NCI-H2227 treated with DMSO at 0.1 percent for 48 hours (cell line): ENCODE measurements at places on chromosomes 3 and 15.

DNA sequence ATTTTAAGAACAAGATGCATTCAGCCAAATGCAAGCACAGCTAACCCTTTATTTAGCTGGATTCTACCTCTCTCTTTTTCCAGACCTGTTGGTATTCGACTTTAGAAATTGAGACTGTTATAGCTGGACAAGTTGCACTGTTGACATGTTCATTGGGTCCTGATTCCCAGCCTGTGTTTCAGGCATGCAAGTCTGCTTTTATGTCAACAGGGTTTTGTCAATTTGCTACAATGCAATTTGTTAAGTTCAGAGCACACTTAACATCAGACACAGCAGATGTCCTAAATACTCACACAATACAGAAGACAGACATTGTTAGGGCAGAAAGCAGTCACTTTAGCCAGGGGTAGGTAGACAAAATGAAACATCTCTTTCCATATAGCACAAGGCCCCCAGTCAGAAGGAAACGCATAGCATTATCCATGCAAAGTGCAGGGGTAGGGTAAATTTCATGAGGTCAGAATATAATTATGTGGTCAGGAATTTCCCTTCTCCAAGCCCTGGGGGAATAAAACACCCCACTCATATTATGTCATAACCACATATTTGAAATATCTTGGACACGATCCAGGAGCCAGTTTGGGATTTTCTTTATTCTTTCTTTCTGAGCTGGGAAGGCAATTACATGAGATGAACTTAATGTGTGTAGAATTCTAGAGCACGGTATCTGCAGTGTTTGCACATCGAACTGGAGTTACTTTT, 504.1 kb downstream of the NTRK3 start:
- no peak for DNase-seq

DNA sequence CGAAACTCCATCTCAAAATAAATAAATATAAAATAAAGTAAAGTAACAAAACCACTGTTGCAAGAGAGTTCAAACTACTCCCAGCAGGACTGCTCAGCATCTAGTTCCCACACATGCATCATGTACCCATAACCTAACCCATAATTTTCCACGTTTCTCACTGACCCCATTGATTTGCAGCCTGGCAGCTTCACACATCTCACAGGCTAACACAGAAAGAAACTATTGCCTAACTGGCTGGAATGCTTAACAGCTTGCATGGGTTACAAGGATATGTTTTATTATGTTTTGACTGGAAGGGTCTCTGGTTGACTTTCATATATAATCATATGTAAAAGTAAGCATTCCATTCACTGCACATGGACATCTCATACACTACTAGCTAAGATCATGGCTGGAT, 55.6 kb upstream of the TBC1D23 start:
- peak; percentile 17 for DNase-seq

DNA sequence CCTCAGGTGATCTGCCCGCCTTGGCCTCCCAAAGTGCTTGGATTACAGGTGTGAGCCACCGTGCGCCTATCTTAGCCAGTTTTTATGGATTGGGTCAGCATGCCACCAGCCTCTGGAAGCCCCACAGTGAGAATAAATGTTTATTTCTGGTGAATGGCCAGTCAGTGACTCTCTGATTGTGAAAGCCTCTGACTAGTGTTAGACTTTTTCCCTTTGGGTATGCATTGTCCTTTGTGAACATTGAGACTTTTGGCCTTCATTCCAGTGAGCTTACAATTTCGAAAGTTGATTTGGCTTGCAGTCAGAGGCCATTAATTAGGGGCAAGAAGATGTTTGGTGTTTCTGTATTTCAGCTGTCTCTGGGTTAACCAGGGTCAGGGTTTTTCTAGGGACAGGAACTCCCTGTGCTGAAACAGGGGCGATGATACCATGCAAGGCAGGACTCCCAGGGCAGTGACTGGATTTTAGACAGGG, 274.5 kb upstream of the C2CD4B start:
- DNase-seq: no peak

- DNase-seq: no peak
Observed at GRCh38 chr15:42120285-42120684, 25.9 kb upstream of the PLA2G4D start.

GRCh38 chr3:190499122-190499521, 14.8 kb upstream of the IL1RAP start:
- DNase-seq: no peak

- DNase-seq: no peak
Observed at GRCh38 chr3:99430348-99431134, 207.9 kb upstream of the COL8A1 start.

GRCh38 chr15:59571606-59572005, 40.0 kb upstream of the GCNT3 start:
- DNase-seq: no peak

DNA sequence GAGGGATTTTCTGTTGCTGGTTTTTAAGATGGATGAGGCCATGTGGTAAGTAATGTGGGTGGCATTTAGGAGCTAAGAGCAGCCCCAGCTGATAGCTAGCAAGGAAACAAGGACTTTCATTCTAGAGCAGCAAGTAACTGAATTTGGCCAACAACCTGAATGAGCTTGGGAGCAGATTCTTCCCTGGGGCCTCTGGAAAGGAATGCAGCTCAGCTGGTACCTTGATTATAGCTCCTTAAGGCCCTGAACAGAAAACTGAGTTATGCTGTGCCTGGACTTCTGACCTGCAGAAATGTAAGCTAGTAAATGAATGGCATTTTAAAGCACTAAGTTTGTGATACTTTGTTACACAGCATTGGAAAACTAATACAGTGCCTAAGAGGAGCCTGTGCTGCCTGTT, 565.5 kb downstream of the PDCD6IP start:
- no peak for DNase-seq

DNA sequence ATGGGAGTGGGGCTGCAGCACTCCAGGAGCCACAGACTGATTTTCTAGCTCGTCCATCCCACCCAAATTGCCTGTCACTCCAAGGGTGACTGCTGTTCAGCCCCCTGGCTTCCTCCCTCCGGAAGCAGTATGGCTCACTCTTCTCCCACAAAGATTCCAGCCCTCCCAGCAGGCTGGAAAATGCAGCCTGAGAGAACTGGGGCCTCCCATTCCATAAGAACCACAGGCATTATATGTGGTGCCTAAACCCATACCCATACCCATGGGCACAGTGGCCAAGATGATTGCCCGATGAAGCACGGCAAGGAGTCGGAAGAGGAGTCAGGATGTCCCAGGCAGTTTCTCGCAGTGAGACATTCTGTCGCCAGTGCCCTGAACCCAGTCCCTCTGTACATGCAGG, 6.0 kb upstream of the VILL start:
- no peak for DNase-seq

DNA sequence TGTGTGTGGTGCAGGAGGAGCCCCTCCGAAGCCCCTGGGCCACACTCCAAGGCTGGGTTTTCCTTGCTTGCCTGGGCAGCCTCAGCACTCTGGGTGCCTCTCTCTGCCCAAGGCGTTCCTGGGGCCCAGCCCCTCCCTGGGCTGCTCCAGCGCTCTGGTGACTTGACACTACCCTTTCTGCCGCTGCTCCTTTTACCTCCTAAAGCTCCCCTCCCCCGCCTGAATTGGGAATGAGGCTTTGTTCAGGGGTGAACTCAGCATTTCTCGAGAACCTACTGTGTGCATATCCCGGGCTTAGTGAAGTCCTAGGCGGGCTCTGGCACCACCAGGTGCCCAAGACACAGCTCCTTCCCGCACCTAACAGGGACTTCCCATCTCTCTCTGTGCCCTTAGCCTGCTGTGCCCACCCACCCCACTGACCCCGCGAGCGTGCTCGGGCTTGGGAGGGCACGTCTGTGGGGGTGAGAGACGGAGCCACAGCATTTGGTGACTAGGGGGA, 1.2 kb upstream of the BAHD1 start:
- no peak for DNase-seq

GRCh38 chr15:30958219-30958618, 33.2 kb downstream of the MTMR10 start:
- no peak for DNase-seq

- no peak for DNase-seq
Observed at GRCh38 chr3:178562143-178562946, 26.1 kb downstream of the KCNMB2 start.

DNA sequence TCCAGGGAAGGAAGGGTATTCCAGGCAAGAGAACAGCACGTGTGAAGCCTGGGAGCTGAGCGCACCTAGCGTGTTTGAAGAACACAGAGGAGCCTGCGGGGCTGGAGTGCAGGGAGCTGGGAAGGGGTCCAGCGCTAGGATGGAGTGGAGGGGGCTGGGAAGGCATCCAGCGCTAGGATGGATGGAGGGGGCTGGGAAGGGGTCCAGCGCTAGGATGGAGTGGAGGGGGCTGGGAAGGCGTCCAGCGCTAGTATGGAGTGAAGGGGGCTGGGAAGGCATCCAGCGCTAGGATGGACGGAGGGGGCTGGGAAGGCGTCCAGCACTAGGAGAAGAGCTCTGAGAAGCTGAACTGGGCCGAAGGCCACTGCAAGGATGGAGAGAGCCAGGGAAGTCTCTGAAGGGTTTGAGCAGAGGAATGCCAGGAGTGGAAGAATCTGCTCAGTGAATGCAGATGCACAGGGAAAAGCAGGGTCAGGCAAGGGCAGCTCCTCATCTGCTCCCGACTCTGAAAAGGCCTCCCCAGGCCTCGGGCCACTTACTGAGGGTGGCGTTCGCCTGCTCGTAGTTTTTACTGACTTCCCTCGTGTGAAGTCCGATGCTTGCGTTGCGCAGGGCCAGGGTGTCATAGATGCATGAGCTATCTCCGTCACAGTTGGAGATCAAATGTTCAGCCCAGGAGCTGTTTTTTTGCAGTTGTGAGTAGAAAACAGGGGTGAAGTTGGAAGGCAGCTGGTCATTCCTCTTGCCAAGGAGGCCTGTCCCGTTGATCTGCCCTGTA, 39.8 kb downstream of the MUC20 start:
- no peak for DNase-seq

DNA sequence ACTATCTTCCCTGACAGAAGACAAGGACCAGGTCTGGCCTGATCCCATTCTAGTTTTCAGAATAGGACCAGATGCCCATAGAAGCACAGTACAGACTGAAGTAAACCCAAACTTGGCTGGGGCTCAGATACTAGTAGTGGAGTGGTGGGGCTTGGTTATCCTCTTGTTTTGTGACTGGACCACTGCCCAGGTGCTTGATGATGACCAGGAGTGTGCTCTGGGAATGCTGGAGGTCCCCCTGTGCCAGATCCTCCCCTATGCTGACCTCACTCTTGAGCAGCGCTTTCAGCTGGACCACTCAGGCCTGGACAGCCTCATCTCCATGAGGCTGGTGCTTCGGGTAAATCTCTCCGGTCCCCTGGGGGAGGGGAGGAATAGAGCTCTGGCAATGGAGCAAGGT, 36.3 kb downstream of the ESYT3 start:
- no peak for DNase-seq

- DNase-seq: no peak
Observed at GRCh38 chr3:86800116-86800515, 190.8 kb downstream of the VGLL3 start.

- DNase-seq: no peak
Observed at GRCh38 chr15:100934726-100935125, 15.6 kb downstream of the LRRK1 start.

DNA sequence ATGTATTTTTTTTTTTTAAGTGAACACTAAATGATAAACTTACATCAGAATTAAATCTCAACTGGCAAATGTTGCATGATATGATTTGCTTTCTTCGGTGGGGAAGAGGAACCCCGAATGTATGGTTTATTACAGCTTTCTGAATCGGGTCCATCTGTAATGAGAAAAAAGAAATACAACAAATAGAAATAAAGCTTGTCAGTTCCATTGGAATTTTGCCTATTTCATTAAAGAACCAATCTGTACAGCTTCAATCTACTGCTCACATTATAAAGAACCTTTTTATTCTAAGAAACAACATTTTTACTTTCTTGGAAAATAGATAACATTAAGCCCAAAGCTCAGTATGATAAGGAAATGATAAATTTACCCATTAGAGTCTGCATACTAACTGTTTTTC, 186.5 kb downstream of the ZNF385D start:
- DNase-seq: no peak

DNA sequence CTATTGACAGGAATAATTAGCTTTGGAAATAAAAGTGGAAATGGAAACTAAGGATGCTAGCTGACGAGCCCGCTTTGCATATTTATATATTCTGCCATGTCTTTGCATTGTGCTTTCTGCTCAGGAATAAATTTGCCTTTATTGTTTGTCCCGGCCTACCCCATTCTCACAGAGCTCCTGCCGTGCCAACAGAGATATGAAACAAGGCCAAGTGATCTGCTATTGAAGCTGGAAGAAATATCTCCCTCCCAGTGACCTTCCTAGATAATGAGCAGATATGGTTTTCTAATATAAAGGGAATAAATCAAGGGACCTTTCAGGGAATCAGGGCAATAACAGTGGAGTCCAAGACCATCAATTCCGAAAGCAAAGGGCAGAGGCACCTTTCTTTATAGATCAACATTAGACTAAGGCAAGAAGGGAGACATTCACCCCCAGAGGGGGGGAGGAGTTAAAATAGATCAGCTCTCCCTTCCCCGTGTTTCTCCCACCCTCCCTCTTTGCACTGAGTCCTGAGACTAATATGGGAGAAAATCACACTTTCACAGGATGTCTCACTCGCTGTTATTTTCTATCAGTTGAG, 664.6 kb downstream of the AGBL1 start:
- DNase-seq: no peak

DNA sequence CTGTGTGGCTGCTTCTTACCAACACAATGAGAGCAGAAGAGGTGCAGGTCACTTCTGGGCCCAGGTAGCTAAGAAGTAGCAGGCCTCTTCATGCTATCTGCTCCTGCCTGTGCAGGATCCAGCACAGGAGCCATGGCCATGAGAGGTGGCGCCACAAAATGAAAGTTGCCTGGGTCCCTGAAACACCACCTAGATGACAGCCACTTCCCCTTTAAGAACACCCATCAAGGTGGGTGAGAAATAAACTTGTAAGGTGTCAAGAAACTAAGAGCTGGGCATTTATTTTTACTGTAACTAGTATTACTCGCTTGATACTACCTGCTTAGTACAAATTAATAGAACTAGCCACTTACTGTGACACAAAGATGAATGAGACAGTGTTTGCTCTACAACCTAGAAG, 484.6 kb upstream of the TBL1XR1 start:
- DNase-seq: no peak

DNA sequence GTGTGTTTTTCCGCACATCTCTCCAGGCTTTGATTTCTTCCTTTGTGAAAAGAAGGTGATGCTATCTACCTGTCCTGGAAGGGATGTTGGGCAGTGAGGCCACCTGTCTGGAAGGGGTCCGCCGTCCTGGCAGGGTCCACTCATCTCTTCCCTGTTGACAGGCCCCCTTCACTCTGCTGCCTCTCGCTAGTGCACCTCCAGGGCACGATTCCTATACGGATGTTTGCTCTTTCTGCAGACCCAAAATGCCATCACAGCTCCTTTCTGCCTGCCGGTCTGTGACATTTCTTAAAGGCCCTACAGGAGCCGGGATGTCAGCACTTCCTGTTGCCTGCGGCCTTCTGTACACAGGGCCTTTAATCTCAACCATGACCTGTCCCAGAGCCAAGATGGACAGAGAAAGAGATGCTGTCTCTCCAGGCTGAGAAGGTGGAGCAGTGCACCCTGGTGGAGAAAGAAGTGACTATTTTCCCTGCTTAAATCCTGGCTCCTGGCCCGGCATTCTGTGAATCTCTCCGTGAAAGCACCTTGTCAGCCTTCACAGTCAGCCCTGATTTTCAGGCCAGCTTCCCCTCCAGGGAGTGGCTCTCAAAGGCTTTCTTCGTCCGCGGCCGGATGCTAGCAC, 7.4 kb downstream of the FAM3D start:
- no peak for DNase-seq

GRCh38 chr3:124412644-124413043, 317.6 kb upstream of the UMPS start:
- DNase-seq: no peak
